ENCODE measurements at places on chromosomes 7 and 10.
A peak's percentile ranks its signal among the peaks of the same experiment; 100 is the strongest.

GRCh38 chr7:135341049-135341448, 107.4 kb downstream of the STRA8 start:
- no peak for DNase-seq

DNA sequence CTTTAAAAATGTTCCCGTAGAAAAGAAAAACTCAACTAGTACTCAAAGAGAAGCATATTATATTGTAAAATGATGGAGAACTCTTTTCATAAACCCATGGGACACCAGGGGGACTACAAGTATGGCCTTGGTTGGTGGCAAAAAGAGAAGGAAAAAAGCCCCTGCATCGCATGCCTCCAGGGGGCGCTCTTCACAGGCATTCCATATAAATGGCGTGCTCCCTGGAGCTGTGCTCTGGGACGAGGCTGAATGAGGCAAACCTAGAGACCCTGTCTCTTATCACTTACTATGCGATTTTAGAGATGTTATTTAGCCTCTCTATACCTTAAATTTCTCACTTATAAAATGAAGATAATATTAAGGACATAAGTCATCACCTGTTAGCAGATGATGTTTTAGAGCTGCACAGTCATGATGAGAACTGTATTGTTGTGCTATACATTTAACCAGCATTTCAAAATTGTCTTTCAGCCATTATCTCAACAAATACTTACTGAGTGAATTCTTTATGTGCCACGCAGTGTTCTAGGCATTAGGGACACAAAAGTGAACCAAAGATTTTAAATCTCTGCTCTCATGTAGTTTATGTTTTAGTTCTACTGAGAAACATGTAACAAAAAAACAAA, 105.8 kb downstream of the ARHGAP21 start:
- peak; percentile 53 for DNase-seq

GRCh38 chr10:125802739-125803138, 20.3 kb downstream of the UROS start:
- no peak for DNase-seq

- peak; percentile 83 for DNase-seq
These were observed 649.2 kb upstream of the C7orf33 start for GRCh38 chr7:147941381-147941780.

- no peak for DNase-seq
These were observed 667.7 kb downstream of the SUGCT start for GRCh38 chr7:40802497-40802896.

- peak; percentile 38 for DNase-seq
These were observed 868 bp upstream of the PDCD4 start for GRCh38 chr10:110870823-110871297.

- no peak for DNase-seq
These were observed 1073.0 kb upstream of the CELF2 start for GRCh38 chr10:9944690-9945089.

DNA sequence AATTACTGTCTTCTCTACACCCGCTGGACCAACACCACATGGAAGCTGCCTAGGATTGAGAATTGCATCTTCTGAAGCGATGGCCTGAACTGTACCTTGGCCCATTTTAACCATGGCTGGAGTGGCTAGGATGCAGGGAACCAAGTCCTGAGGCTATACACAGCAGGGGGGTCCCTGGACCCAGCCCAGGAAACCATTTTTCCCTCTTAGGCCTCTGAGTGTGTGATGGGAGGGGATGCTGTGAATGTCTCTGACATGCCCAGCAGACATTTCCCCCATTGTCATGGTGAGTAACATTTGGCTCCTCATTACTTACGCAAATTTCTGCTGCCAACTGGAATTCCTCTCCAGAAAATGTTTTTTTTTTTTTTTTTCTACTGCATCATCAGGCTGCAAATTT, 822.7 kb downstream of the PCDH15 start:
- no peak for DNase-seq

DNA sequence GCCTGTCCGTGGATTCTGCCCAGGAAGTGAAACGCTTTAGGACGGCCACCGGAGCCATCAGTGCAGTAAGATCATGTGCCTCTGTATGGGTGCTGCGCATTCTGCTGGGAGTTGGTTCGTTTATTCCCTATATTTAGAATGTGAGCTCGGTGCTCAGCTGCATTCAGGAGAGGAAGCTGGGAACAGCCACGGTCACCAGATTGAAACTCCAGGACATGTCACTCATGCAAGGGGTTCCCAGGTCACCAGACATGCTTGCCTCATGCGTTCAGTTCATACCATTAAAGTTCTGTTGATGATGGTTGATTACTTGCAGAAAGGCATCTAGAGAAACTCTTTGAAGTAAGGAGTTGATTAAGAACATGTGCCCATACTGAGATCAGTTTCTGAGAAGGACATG, 78.1 kb downstream of the TRRAP start:
- DNase-seq, result no peak

GRCh38 chr10:51599647-51600046, 99.7 kb downstream of the CSTF2T start:
- no peak for DNase-seq

GRCh38 chr7:156378806-156379205, 261.8 kb upstream of the RNF32 start:
- no peak for DNase-seq

- DNase-seq, result peak; percentile 86
These were observed 126.2 kb downstream of the KLF6 start for GRCh38 chr10:3658766-3659165.

- no peak for DNase-seq
These were observed 7.1 kb downstream of the CLCN1 start for GRCh38 chr7:143322760-143323633.

- peak; percentile 38 for DNase-seq
These were observed 69.3 kb downstream of the AP3M1 start for GRCh38 chr10:74081192-74081803.

DNA sequence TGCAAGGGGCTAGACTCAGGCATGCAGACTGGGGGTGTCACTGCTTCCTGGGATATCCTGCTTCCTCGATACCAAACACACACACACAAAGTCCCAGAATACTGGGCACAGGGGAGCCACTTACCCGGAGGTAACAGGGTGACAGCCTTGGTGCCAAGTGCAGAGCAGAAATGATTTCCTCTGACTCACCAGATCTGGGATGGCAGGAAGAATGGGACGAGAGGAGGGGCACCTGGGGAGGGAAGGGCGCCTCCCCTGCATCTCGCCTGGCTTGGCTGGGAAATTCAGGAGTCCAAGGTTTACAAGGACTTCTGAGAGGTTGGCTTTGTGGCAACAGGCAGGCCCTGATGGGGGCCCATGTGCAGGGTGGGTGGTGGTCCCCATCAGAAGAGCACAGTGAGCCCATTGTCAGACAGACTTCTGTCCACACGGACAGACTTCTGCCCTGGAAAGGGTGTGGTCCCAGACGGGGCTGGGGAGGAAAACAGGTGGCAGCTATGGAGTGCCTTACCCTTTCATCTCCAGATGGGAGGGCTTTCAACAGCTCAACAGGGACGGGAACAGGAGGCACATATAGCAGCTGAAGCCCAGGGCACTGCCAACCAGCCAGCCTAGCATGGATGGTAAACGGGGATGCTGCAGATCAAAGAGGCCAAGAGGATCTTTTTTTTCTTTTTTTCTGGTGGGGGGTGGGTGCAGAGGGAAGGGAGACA, 9.7 kb upstream of the CCL24 start:
- no peak for DNase-seq

- peak; percentile 25 for DNase-seq
These were observed 1.2 kb upstream of the SMARCD3 start for GRCh38 chr7:151249732-151250072.
